ENCODE measurements at places on chromosomes 3 and 15.

GRCh38 chr3:21919383-21919782, 168.4 kb upstream of the ZNF385D start:
- no peak for DNase-seq

GRCh38 chr3:60047426-60048200, 997.8 kb upstream of the CFAP20DC start:
- no peak for DNase-seq

GRCh38 chr3:14357463-14357862, 44.9 kb upstream of the SLC6A6 start:
- DNase-seq = no peak

DNA sequence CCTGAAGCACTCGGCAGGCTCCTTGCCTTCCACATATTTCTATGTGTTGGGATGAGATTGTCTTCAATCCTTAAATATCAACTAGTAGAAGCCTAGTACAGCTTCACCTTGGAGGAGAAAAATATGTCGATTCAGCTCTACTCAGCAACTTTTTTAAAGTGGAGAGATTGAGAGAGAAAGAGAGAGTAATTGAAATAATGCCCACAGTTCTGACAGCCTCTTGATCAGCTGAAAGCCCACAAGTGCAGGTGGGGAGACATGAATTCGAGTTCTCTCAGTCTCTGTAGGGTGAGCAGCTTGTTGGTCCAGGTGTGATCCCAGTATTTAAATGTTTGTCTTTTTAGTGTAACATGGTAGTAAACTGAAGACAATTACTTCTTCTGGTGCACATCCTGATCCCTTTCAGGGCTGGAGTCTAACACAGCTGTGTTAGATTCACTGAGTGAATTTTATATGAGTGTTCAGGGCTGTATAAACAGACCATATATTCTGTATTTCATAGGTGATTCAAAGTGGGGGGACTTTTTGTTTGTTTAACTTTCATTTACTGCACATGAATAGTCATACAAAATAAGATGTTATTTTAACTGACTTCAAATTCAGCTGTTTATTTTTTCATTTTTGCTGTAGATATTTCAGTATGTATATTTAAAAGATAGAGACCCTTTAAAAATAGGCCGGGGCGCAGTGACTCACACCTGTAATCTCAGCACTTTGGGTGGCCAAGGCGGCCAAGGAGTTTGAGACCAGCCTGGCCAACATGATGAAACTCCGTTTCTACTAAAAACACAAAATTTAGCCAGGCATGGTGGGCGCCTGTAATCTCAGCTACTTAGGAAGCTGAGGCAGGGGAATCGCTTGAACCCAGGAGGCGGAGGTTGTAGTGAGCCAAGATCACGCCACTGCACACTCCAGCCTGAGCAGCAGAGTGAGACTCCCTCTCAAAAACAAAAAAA, 64.0 kb downstream of the ST6GAL1 start:
- no peak for DNase-seq

DNA sequence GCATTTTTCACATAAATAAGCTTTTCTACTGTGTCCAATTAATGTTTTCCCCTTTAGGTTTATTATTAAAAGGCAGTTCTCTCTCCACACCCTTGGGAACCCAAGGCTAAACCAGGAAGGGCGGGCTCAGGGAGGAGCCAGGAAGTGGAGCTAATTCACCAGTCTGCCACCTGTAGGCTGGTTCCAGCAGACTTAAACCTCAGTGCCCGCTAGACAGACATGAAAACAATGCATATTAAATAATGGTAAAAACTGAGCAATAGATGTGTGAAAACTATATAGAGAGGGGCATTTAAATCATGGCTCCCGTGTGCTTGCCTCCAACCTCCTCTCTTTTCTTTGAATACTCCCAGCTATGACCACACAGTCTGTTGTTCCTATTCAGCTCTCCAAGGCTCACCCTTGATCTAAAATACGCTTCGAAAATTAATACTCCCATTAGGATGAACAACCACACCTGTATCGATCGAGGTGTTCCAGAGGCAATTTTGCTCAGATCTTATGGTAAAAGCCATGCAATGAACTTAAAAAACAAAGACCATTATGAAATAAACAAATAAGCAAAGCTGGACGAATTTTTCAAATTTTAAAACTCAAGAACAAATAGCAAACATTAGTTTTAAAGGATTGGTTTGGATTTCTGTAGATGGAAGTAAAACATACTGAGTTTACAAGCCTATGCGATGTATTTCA, 253.3 kb downstream of the TJP1 start:
- peak; percentile 57 for DNase-seq

DNA sequence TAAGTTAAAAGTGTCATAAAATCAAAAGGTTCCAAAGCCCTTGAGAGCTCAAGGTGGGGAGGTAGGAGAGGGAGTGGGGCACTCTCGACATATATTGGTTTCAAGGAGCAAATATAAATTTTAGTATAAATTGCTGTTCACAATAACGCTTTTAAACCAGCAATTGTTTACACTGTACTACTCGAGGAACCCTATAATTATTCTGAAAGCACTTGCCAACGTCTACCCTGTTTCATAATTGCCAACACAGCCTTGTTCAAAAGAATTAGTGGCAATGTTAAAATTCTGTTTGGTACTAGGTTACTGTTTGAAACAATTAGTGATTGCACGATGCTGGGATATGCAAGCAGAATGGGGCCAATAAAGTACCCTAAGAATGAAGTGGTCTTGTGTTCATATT, 76.3 kb upstream of the ICE2 start:
- DNase-seq = no peak

- peak; percentile 61 for DNase-seq
Observed at GRCh38 chr15:60326824-60327654, 70.7 kb downstream of the ANXA2 start.

GRCh38 chr15:57537072-57537471, 54.6 kb upstream of the MYZAP start:
- peak; percentile 25 for DNase-seq

- no peak for DNase-seq
Observed at GRCh38 chr3:65549626-65549959, 489.1 kb downstream of the MAGI1 start.

GRCh38 chr3:33355611-33356010, 78.4 kb downstream of the FBXL2 start:
- DNase-seq = peak; percentile 85

DNA sequence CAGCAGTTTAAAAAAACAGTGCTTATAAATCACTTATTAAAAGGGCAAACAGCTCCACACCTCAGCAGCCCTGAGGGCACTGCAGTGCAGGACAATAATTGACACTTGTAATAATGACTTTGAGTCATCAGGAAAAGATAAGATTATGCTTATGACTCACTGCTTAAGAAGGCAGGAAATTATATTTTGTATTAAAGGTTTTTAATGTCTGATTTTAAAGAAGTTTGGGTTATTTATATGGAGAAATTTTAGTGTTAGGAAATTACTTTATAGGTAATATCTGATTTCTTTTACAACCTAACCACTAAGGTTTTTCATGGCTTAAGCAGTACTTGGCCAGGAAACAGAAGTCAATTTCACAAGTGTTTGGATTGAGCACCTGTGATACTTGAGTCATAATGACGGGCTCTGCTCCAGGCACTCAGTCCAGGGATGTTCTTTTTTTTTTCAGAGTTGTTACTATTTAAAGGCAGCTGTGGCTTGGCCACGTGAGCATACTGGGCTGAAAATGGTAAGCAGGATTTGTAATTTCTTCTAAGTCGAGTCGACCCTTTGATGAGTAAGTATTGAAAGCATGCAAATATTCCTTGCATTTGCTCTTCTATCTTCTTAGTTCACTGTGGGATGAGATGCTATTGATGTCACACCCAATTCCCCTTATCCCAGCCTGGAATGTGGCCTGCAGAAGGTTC, 21.6 kb upstream of the SLC6A20 start:
- peak; percentile 98 for DNase-seq

DNA sequence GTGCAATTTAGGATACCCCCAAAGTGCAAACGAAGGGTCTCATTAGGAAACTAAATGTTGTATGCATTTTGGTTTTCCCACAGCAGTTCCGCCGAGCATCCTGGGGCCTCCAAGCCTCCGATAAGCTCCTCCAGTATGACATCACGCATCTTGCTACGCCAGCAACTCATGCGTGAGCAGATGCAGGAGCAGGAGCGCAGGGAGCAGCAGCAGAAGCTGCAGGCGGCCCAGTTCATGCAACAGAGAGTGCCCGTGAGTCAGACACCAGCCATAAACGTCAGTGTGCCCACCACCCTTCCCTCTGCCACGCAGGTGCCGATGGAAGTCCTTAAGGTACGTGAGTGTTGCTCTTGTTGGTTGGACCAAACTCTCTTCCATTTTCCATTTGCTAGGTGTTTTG, 120.5 kb upstream of the SAMMSON start:
- no peak for DNase-seq

- DNase-seq = peak; percentile 83
Observed at GRCh38 chr15:66931768-66932633, 133.4 kb upstream of the SMAD3 start.

DNA sequence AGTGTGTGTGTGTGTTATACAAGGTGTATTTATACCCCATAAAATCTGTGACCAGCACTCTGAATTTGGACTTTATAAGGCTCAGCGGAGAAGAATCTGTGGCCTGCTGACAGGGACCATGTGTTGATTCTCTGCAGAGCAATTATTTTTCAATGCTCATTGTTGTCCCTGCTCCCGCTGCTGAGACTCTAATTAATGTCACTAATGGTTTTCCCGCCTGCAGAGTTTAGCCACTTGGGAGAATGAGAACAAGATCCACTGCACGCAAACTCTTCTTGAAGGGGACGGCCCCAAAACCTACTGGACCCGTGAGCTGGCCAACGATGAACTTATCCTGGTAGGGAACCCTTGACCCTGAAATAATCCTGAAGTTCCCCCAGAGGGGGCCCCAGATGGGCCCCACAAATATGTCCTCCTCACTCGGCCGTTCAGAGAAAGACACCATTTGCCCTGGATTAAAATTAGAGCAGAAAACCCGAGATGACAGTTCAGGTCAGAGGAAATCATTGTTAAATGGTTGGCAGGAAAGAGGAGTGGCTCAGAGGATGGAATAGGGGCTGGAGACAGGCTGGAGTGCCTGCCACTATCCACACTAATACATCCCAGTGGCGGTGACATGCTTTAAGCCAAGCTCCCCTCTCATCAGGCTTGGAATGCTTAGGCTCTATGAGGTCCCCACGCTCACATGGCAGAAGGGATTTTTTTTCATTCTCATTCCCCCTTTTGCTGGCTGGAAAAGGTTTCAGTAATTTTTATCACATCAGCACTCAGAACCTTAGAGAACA, 3.3 kb downstream of the CRABP1 start:
- DNase-seq = no peak

DNA sequence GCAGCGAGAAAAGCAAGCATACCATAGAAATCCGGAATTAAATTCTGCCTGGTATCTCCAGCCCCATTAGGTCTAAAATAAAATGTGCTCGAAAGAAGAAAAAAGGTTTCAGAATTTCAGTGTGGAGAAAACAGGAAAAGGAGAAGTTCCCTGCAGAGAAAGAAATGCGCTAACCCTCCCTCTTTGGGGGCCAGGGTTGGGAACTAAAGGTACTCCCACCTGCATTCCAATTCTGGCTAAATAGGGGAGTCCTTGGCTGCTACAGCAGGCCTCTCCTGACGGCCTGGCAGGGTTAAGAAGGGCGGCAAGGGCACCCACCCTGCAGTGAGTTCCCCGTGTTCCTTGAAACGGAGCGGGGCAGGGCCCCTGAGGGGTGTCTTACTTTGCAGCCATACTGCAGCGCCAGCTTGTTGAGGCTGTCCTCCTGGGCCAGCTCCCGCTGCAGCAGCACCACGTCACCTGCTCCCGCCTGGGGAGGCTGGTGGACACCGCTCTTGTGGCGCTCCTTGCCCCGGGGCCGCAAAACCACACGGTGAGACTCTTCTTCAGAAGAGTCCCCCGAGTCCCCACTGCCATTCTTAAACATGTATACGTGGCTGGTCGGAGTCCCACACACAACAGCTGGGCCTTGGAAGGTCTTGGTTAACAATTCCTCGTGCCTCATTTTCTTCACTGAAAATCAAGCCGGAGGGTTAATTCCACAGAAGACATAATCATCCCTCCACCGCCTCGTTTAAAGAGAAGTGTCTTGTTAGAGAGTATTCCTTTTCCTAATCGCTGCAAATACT, 1.7 kb downstream of the LYSMD4 start:
- no peak for DNase-seq

- no peak for DNase-seq
Observed at GRCh38 chr15:100615801-100616200, 13.4 kb downstream of the ASB7 start.

DNA sequence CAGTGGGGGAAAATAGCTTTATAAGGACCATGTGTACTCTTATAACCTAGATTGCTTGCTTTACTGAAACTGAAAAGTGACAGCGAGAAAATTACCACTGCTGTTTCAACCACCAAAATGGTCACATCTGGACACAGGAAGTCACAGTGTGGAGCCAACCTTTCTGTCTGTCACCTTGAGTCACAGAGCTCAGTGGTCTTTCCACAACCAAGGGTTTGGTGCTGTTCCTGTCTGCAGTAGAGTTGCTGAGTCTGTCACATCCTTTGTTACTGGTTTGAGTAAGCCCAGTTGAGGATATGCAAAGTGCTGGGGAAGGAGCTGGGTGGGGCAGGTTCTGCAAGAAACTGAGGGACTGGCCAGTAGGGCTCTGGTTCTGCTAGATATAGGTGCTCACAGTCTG, 139.1 kb upstream of the EIF1B start:
- no peak for DNase-seq

DNA sequence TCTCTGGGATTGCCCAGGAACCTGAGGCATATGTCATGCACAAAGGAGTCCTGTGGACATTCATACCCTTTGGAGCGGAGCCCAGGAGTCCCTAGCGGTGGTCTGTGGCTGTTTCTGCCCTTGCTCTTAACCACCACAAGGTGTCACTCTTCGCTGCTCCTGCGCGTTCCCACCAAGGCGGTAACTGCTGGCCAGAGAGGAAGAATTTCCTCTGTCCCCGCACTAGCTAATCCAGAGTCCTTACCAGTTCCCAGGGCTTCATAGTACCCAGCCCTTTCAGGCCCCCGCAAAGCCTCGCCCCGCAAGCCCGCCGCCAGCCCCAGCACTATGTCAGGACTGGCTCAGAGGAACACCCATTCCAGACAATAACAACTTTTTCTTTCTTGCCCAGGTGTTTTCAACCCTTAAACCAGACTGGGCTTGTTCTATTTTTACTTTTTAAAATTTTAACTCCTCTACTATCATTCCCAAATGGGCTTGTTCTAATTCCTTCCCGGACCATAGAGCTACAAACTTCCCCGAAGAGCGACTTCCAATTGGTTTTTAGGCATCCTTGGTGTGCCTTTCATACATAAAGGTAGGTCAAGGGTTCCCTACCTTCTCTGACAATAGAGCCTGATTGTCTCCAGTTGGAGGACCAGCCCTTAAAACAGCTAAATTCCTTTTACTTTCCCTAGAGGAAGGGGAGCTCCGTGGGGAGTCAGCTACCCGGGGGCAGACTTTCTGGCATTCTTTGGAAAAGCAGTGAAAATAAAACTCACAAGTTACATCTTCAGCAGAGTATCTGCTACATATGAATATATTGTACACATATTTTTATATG, 31.8 kb upstream of the ZNF774 start:
- DNase-seq = peak; percentile 85

- DNase-seq = no peak
Observed at GRCh38 chr3:105880681-105881290, 12.0 kb upstream of the CBLB start.

DNA sequence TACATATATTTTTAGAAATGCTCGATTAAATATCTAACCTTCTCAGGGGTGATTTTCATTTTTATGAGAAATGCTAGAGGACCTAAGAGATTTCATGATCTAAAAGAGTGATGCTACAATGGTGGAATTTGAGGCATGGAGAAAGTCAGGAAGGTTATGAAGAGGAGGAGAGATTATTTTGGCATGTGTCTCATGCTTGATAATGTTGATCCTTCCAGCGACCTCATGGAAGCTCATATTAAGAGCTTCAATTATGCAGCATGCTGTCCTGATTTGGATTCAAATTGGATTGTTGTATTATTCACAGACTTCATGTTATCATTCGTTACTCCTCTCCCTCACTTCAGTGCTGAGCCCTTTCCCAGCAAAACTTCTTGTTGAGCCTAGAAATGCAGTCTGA, 112.5 kb downstream of the RAP2B start:
- DNase-seq = no peak

Measured in bronchial epithelial cell (primary cell).